Activated CD8-positive, alpha-beta T cell treated with anti-CD3 and anti-CD28 coated beads for 36 hours (primary cell): ENCODE measurements at places on chromosomes 6 and 20.
A peak's percentile ranks its signal among the peaks of the same experiment; 100 is the strongest.

DNA sequence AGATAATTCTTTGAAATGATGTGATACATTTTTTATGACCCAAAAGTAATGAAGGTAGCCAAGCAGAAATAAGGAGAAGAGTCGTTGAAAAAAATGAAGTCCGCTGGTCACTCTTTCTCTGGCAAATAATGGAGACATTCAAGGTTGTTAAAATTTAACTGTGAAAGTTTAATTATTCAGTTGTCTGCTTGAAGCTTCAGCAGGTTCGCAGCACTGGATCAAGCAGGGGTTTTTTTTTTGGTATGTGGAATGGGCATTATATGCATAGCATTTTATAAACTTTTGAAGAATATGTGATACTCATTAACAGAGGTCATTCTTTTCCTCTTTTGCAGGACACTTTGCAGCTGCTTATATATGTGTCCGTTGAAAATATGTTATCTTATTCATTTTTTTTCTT is 21.6 kb upstream of the FUT9 start:
- DNase-seq: no peak

GRCh38 chr20:22548040-22548439 is 36.3 kb downstream of the FOXA2 start:
- no peak for DNase-seq

- no peak for DNase-seq
These were observed 108.2 kb downstream of the THEMIS start for GRCh38 chr6:127792616-127793015.

GRCh38 chr20:62524505-62524911 is 48.7 kb upstream of the GATA5 start:
- DNase-seq: peak; percentile 22

- DNase-seq: no peak
These were observed 16.7 kb upstream of the CLIC5 start for GRCh38 chr6:46032110-46032998.

DNA sequence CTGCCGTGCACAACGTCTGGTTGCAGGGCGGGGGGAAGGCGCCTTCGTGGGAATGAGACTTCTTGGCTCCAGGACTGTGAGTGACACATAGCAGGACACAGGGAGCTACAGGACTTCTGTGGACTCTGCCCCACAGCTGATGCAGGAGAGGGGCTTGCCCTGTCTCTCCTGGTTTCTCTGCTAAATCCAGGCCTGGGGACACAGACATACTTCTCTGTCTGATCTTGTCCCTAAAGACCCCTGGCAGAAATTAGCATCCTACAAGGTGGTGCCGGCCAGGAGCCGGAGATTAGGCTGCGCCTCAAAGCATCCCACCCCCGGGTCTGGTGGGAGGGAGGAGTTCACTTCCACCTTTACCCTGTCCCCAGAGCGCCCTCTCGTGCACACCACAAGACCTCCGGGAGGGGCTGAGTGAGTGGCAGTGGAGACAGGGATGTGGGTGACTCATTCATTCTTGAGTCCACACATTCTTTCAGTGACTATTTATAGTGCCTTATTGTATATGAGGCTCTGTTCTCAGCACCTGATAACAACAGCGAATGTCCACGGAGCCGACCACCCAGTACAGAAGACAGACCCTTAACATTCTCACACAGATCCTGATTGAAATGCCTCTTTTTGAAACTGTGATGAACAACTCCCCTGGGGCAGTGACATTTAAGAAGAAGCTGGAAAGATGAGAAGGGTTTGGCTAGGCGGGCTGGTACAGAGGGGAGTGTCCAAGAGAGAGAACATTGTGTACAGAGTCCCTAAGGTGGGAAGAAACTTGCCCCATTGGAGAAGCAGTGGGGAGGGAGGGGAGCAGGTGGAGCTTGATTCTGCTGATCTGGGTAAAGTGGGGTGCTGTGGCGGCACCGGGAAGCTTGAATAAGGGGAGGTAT is 39.0 kb downstream of the GMPR start:
- peak; percentile 64 for DNase-seq

DNA sequence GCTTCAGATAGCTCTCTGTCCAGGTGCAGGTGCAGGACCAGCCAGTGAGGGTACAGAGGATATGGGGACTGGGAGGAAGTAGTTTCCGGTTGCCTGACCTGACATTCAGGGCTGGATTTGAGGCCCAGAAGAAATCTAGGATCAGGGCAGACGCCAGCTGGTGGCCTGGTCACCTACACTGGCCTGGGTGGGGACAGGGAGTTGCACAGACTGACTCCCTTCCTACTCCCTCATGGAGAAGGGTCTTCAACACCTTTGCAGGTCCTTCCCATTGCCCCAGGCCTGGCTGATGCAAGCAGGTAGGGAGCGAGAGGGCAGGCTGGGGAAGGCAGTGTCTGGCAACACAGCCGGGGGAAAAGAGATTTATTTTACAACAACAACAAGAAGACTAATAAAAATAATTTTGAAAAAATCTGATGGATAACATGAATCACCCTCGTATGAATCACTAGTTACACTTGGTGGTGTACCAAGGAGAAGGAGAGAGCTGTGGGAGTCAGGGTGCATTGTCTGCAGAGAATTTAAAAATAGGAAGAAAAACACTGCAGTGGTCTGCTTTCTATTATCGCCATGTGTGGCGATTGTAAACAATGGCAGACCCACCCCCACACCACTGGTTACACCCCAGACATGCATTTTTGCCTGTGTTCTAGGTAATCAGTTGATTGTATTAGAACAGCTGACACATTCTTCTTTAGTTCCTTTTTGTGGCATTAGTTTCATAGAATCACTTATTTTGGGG is 62.3 kb upstream of the SNX9 start:
- DNase-seq: peak; percentile 68

GRCh38 chr6:85464260-85464644 is 14.4 kb downstream of the NT5E start:
- DNase-seq: peak; percentile 84

- no peak for DNase-seq
These were observed 58.5 kb upstream of the ATXN1 start for GRCh38 chr6:16819752-16820151.

GRCh38 chr6:108798670-108799353 is 49.4 kb upstream of the ARMC2 start:
- DNase-seq: peak; percentile 79

- no peak for DNase-seq
These were observed 213.1 kb downstream of the DOK5 start for GRCh38 chr20:54688476-54688875.

DNA sequence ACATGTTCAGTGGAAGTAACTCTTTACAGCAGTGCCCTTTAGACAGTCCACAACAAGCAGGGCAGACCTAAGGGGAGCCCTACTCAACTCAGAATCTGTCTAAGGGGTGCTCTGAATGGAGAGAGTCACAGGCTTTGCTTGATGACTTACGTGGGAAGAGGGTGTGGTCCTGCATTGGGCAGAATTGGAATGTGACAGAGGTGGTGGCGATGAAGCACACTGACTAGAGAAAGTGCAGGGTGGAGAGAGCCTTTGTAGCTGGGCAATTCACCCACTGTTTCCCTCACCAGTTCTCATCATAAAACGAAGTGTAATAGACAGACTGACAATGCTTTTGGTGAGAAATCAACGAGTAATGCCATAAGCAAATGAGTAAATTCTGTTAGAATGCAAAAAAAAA is 11.2 kb downstream of the TP53INP2 start:
- DNase-seq: no peak

GRCh38 chr6:45924763-45925342 is 90.8 kb downstream of the CLIC5 start:
- DNase-seq: no peak

- DNase-seq: peak; percentile 32
These were observed at the start of gene TBXT for GRCh38 chr6:166167801-166168615. TSS of gene TBXT (minus strand) at chr6:166167851. CDS start at chr6:166167591, 260 bp downstream.

DNA sequence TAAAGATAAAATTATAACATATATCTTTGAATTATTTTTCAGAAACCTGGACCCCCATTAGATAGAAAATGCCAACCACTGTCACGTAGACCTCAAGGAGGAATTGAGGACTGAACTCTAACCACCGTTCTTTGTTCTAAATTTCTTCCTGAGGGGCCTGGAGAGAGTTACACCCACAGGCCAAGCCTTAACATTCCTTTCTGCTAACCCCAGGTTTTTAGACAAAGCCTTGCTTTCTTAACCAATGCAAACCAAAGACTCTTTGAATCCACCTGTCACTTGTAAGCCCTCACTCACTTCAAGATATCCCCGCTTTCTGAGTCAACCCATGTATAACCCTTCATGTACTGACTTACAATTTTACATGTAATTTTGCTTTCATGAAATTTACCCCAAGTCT is 41.0 kb downstream of the SNX14 start:
- no peak for DNase-seq

GRCh38 chr6:163406366-163406765 is 8.2 kb upstream of the QKI start:
- no peak for DNase-seq

DNA sequence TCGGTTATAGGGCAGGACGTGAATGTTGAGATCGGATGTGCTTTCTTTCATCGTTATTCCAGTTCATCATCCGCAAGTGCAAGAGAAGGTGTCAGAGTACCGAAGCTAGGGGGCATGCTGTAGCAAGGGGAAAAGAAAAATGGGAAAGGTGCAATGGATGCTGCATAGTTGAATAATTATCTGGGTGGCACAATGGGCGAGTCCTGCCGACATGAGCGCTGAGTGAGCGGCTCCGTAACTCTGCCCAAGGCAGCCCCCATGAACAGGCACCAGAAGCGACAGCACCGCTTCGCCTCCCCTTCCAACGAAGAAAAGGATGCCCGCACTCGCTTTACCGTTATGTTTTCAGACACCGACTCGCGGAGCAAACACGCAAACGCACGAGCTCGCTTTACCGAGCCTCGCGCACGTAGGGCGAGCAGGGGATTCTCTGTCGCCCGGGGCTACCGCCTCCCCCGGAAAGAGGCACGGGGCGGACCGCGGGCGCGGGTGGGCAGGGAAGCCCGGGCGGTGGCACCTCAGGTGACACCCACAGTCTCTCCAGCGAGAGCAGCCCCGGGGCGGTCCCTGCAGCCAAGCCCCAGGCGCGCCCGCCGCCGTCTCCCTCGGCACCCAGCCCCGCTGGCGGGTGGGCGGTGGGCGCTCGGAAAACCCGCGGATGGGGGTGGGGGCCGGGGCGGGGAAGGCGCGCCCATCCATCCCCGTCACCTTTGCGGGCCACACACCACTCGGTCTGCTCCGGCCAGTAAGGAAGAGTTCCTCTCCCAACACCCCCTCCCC is 654 bp downstream of the WASF1 start:
- peak; percentile 77 for DNase-seq

- peak; percentile 15 for DNase-seq
These were observed 7.8 kb downstream of the E2F3 start for GRCh38 chr6:20409427-20409971.

- no peak for DNase-seq
These were observed 135.6 kb upstream of the CST7 start for GRCh38 chr20:24813496-24813895.

GRCh38 chr6:45398075-45398813 is 20.5 kb upstream of the SUPT3H start:
- no peak for DNase-seq

GRCh38 chr20:11921321-11921720 is 3.6 kb downstream of the BTBD3 start:
- DNase-seq: no peak

DNA sequence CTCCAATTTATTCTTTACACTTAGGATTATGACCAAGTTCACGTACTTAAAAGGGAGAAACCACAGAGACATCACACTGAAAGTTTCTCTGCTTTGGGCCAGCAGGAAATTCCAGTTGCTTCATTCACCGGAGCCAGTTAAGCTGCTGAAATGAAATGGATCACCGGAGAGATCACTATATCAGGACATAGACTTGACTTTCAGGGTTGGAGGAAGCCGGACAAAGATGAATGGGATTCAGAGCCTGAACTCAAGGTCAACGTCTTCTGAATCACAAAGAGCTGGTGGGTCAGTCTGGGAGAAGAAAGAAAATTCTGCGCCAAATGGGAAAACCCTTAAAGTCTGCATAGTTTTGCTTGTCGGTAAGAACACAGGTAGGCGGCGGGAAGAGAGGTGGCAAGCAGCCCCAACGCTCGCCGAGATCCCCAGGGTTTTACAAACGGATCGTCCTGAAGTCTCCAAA is 81.9 kb upstream of the CCDC28A start:
- peak; percentile 5 for DNase-seq

GRCh38 chr6:149233056-149233715 is 84.3 kb upstream of the TAB2 start:
- DNase-seq: peak; percentile 70

- peak; percentile 74 for DNase-seq
These were observed 117.5 kb downstream of the GPX5 start for GRCh38 chr6:28643017-28643740.

GRCh38 chr20:49635166-49635565 is 67.2 kb upstream of the PTGIS start:
- no peak for DNase-seq

- DNase-seq: no peak
These were observed 114.5 kb upstream of the SOX4 start for GRCh38 chr6:21478883-21479539.

- DNase-seq: no peak
These were observed 88.8 kb downstream of the SASH1 start for GRCh38 chr6:148431413-148431812.

GRCh38 chr6:3627501-3627900 is 124.0 kb downstream of the PXDC1 start:
- DNase-seq: no peak

GRCh38 chr6:138229072-138229471 is 10.8 kb upstream of the PBOV1 start:
- no peak for DNase-seq

DNA sequence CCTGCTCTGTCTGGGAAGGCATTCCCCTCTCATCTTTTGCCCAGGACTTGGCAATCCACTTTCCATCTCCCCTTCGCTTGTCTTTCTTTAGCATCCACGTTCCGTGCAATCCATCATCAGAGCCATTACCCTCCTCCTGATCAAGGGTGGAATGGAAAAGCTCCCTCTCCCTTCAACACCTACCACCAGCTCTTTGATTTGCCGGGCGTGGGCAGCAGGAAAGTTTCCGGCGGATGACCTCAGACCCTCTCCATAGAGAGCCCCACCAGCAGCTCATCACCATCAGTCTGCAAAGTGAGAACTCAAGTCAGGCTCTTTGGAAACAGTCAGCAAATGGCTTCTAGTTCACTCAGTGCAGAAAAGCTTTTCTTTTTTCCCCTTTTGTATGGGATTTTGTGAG is 76.2 kb downstream of the TSHZ2 start:
- no peak for DNase-seq

GRCh38 chr20:48708630-48709029 is 119.2 kb downstream of the PREX1 start:
- no peak for DNase-seq

GRCh38 chr6:13445744-13446115 is 41.7 kb downstream of the GFOD1 start:
- no peak for DNase-seq

- DNase-seq: no peak
These were observed 1.6 kb downstream of the CCN2 start for GRCh38 chr6:131949620-131949908.
